Breast epithelium (tissue), 4 donors: ENCODE measurements at places on chromosomes 3 and 15. TPM values are rescaled to one million over a fixed set of nuclear protein-coding genes. Genes with fewer than 3 reads are reported as not detected.

Gene FBXO40
- total RNA-seq, result not detected

GRCh38 chr15:52789601-52790168 lies 451 bp downstream of the ONECUT1 start:
- DNase-seq, result no peak

- no peak for DNase-seq
These were observed 83.2 kb upstream of the NEDD4 start for GRCh38 chr15:56076640-56077039.

Gene CYP1A1
- 32.1 TPM for total RNA-seq

DNA sequence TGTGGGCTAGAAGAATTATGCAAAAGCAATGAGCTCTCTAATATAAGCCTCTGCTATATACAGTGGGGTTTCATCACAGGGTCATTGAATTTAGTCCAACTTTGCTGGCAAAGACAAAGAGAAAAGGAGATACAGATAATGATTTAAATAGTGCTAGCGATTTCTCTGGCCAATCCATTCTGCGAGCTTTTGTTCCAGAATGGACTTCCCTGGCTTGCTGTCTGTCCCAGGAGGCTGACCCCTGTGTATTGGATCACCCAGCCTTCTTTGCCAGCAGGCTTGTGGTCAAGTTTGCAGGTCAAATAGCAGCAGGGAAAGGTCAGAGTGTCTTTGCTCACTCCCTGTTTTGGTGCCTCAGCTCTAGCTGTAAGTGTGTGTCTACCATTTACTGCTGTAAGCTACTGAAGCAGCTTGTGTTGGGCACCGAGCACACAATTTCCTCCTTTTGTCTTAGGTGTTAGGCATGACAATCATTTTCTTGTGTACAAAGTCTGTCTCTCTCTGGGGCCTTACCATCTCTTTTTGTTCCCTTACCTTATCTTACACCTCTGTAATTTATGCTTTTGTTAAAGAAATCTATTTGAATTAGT lies 55.7 kb downstream of the UNC13C start:
- DNase-seq, result no peak

Gene GOLGA6L10
- 1.6 TPM for total RNA-seq

DNA sequence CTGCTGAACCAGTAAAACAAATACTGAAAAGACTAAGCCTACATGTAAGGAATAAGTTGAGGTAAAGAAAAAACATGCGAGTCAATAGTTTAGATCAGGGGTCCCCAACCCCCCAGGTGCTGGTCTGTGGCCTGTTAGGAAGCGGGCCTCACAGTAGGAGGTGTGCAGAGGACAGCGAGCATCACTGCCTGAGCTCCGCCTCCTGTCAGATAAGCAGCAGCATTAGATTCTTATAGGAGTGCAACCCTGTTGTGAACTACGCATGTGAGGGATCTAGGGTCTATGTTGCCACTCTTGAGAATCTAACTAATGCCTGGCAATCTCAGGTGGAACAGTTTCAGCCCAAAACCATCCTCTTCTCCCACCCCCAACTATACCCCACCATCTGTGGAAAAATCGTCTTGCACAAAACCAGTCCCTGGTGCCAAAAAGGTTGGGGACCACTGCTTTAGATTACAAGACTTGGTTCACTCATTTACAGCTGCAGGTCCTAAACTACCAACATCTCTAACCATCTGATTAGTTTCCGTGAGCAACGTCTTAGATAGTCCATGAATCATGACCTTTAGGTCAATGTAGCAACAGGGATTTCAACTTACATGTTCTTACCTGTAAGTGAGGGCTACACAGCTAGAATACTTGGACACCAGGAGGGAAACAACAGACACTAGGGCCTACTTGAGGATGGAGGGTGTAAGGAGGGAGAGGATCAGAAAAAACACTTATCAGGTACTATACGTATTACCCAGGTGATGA lies 66.7 kb downstream of the TRANK1 start:
- no peak for DNase-seq

GRCh38 chr3:21357241-21357640 lies 393.8 kb downstream of the ZNF385D start:
- DNase-seq, result no peak

Gene GOLGA6D
- not detected for total RNA-seq

- no peak for DNase-seq
These were observed 2.1 kb upstream of the SRPRB start for GRCh38 chr3:133803469-133803868.
